Forelimb muscle (tissue), 1 donor: ENCODE measurements at places on chromosomes 7 and 10. TPM values are rescaled to one million over a fixed set of nuclear protein-coding genes. Genes with fewer than 3 reads are reported as not detected.

DNA sequence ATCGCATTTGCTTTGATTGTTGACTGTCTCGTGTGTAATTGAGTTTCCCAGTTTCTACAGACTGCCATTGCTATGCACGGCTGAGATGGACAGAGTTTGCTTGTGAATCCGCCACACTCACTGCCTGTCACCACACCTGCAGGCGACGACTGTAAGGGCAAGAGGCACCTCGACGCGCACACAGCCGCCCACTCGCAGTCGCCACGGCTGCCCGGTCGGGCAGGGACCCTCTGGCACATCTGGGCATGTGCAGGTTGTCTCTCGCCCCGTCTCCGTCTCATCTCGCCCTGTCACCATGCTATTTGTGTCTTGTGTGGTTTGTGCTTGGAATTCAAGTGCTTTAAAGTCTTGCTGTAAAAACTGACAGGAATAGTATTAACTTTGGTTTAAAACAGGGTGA is 17.5 kb downstream of the SUN1 start:
- DNase-seq, result no peak

The ODAD2 gene
- polyA plus RNA-seq, result 0.62 TPM

- no peak for DNase-seq
Observed at GRCh38 chr7:17299483-17299991, 1.1 kb downstream of the AHR start.

DNA sequence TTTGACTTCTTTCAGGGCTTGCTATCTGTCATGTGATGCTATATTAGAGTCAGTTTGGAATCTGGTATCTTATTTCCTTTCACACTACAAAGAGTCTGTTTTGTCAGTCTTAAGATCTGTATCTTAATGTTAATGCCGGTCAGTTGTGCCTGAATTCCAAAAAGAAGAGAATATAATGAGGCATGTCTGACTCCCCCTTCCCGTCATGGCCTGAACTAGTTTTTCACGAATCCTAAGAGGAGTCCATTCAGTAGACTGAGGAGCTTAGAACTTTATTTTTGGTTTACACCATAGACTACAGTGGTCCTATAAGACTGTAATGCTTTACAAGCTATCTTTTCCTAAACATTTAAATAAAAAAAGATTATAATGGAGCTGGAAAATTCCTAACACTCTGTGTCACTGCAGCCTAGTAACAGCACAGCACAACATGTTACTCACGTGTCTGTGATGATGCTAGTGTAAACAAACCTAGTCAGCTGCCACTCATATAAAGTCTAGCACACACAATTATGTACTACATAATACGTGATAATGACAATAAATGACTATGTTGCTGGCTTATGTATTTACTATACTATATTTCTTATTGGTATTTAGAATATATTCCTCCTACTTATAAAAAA is 50.6 kb downstream of the VPS41 start:
- DNase-seq, result no peak

The CAV1 gene
- polyA plus RNA-seq, result 162 TPM

The SPDYE11 gene
- 0.20 TPM for polyA plus RNA-seq

The NHLRC2 gene
- polyA plus RNA-seq, result 16.1 TPM

The TMEM196 gene
- polyA plus RNA-seq, result not detected

GRCh38 chr10:113569576-113569975 is 16.7 kb downstream of the HABP2 start:
- DNase-seq, result no peak

The CDH23 gene
- polyA plus RNA-seq, result 4.1 TPM

DNA sequence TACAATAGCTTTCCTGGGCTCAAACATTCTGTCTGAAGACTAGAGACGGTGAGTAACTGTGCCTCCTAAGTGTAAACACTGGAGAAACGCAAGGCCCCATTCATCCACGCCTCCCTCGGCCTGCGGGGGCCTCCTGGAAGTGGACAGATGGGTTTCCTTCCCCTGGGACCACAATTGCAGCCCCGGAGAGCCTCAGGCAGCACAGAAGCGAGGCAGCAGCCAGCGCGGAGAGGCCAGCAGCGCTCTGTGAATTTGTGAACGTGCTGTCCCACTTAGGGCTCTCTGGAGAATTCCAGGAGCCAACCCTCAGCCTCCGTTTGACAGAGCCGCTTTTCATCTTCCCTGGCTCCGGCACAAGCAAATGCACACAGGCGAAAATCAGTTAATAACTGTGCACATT is 23.2 kb upstream of the CALN1 start:
- DNase-seq, result no peak
